ENCODE measurements at places on chromosomes 4 and X. TPM values are rescaled to one million over a fixed set of nuclear protein-coding genes. Genes with fewer than 3 reads are reported as not detected.

GRCh38 chrX:49878128-49878833 is 1.0 kb upstream of the USP27X start:
- no peaks in the 10 kb centered on the region for H3K27me3 ChIP-seq
- H3K36me3 ChIP-seq, result no peaks in the 10 kb centered on the region
- H3K4me1 ChIP-seq, result no peaks in the 10 kb centered on the region
- H3K27ac ChIP-seq, result peak overlapping the region; percentile 82

DNA sequence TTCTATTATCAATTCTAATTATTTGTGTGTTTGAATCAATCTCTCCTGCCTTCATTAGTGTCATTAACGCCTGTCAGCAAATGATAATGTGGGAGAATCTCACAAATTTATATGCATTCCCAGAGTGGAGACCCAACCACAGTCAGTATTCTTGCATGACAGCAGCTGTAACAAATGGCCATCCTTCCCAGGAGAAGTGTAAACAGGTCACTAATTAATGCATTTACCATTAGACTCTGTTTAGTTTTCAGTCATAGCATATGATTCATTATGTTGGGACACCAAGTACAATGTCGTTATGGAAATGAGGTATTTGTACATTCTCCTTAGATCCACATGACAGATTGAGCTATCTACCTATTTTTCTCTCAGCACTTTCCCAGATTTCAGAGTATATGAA is 50.5 kb downstream of the CT47B1 start:
- no peaks in the 10 kb centered on the region for H3K4me1 ChIP-seq
- H3K27ac ChIP-seq, result no peak overlapping the region
- no peak overlapping the region for H3K4me3 ChIP-seq
- H3K36me3 ChIP-seq, result no peaks in the 10 kb centered on the region

DNA sequence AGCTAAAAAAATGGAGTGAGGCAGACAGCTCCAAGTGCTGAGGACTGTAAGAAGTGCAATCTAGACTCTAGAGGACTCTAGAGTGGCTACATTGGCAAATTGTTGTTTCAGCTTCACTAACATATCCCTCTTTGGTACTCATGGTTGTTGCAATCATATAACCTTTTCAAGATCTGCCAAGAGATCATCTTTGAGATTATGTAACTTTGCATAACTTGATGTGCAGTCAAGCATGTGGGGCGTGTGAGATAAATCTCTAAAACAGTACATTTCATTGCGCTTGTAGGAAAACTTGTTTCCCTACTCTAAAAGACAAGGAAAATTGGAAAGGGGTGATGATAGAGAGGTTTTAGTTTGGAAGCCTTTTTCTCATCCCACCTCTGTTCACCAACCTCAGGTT is 11.2 kb upstream of the BRS3 start:
- no peak for DNase-seq
- no peak overlapping the region for H3K4me3 ChIP-seq
- no peaks in the 10 kb centered on the region for H3K4me1 ChIP-seq
- H3K36me3 ChIP-seq, result no peaks in the 10 kb centered on the region

MAGEA3 gene
- not detected for total RNA-seq

- no peaks in the 10 kb centered on the region for H3K36me3 ChIP-seq
- no peak overlapping the region for H3K27ac ChIP-seq
- no peaks in the 10 kb centered on the region for H3K27me3 ChIP-seq
- DNase-seq, result no peak
- H3K4me3 ChIP-seq, result no peak overlapping the region
Measured at GRCh38 chrX:69603566-69604194, 12.2 kb upstream of the EDA start.

DNA sequence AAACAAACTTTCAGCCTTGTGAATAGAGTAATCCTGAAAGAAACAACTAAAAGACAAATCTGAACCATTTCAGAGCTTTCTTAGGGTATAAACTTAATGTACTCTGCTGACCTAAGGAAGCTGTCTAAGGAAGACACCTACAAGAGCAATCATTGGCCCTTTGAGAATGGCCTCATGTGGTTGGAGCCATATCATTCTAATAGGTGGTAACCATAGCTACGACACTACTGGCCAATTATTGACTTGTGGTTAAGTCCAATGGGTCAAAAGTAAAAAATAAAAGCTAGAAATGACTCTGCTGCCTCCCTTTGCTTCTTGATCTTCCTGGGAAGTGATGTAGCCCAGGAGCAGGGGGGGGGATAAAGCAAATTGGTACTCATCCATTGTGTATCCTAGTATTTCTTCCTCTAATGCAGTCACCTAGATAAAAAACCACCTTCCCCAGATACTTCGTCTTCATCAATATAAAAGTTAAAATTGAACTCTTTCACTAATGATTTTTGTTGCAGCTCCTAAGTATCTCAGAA is 547.0 kb downstream of the ARAP2 start:
- no peak for DNase-seq
- H3K27ac ChIP-seq, result no peak overlapping the region
- H3K36me3 ChIP-seq, result no peaks in the 10 kb centered on the region
- H3K27me3 ChIP-seq, result no peaks in the 10 kb centered on the region
- no peak overlapping the region for H3K4me3 ChIP-seq

- H3K36me3 ChIP-seq, result no peaks in the 10 kb centered on the region
- H3K27ac ChIP-seq, result no peak overlapping the region
- no peak for DNase-seq
- no peaks in the 10 kb centered on the region for H3K27me3 ChIP-seq
- H3K4me3 ChIP-seq, result no peak overlapping the region
- H3K4me1 ChIP-seq, result no peaks in the 10 kb centered on the region
Measured at GRCh38 chr4:96093057-96093456, 253.2 kb downstream of the PDHA2 start.

GRCh38 chr4:13647031-13647430 is 19.5 kb upstream of the BOD1L1 start:
- H3K4me1 ChIP-seq, result no peaks in the 10 kb centered on the region
- no peaks in the 10 kb centered on the region for H3K27me3 ChIP-seq
- no peak overlapping the region for H3K27ac ChIP-seq
- no peak overlapping the region for H3K4me3 ChIP-seq
- no peak for DNase-seq
- H3K36me3 ChIP-seq, result no peaks in the 10 kb centered on the region

PITX2 gene
- total RNA-seq, result 6.6 TPM

VCX gene
- total RNA-seq, result not detected

GRCh38 chr4:6250235-6250983 is 19.2 kb upstream of the WFS1 start:
- DNase-seq, result no peak
- H3K36me3 ChIP-seq, result no peaks in the 10 kb centered on the region
- H3K27ac ChIP-seq, result no peak overlapping the region
- H3K27me3 ChIP-seq, result no peaks in the 10 kb centered on the region
- no peaks in the 10 kb centered on the region for H3K4me1 ChIP-seq

- H3K27me3 ChIP-seq, result no peaks in the 10 kb centered on the region
- no peak for DNase-seq
- H3K27ac ChIP-seq, result no peak overlapping the region
Measured at GRCh38 chr4:176309046-176309445, 10.7 kb upstream of the SPCS3 start.

DNA sequence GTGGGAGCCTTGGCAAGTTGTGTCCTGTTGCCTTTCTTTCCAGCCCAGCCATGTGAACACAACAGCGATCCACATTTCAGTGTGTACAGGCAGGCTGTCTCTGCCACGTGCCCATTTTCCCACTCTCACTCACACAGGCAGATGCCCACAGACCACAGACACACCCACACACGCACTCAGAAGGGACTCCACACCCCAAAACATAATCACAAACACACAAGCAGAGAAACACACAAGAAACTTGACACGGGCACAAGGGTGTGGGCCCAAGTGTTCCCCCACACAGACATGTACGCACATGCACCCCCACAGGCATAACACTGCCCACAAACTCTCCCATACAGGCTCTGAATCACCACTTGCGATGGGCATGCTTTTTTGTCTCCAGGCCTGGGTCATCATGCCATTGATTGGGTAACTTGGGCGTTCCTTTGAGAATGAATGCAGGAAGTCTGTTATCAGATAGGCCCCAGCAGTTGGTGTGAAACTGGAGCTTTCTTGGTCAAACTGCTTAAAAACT is 84.3 kb downstream of the NBDY start:
- H3K4me1 ChIP-seq, result no peaks in the 10 kb centered on the region
- no peaks in the 10 kb centered on the region for H3K27me3 ChIP-seq
- DNase-seq, result peak; percentile 35
- H3K4me3 ChIP-seq, result no peak overlapping the region

TCEAL9 gene
- total RNA-seq, result 7.7 TPM

GPR143 gene
- not detected for total RNA-seq

DNA sequence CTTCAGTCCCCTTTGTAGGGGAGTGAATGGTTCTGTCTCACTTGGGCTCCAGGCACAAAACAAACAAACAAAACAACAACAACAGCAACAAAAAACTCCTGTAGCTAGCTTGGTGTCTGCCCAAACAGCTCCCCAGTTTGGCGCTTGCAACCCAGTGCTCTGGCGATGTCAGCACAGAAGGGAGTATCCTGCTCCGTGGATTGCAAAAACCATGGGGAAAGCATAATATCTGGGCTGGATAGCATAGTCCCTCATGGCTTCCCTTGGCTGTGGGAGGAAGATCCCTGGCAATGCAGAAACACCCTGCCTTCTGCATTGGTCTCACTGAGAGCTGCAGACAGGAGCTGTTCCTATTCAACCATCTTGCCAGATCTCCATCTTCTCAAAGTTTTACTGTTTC is 39.7 kb downstream of the UGT2B17 start:
- no peaks in the 10 kb centered on the region for H3K27me3 ChIP-seq
- no peaks in the 10 kb centered on the region for H3K4me1 ChIP-seq
- no peaks in the 10 kb centered on the region for H3K36me3 ChIP-seq
- H3K4me3 ChIP-seq, result no peak overlapping the region
- DNase-seq, result no peak

PHEX gene
- total RNA-seq, result not detected

DNA sequence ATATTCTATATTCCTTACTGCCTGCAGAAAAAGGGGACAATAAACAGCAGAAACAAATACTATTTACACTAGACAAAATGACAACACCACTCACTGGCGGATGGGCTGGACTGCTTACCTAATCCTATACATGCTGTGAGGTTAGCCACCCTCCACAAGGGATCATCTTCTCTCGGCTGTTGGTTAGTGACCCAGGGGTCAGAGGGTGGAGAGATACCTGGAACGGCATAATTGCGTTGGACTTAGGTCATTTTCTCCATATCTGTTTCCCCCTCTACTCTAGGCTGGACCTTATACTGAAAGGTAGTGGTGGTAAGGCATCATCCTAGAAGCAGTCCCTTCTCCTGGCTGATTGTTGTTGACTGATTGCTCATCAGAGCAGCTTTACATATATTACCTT is 286.8 kb upstream of the UGT8 start:
- H3K36me3 ChIP-seq, result no peaks in the 10 kb centered on the region
- no peak overlapping the region for H3K27ac ChIP-seq
- no peaks in the 10 kb centered on the region for H3K27me3 ChIP-seq

SRPX gene
- 24.4 TPM for total RNA-seq

GRCh38 chr4:186501554-186501953 is 53.8 kb downstream of the MTNR1A start:
- no peak overlapping the region for H3K27ac ChIP-seq
- DNase-seq, result no peak
- no peaks in the 10 kb centered on the region for H3K27me3 ChIP-seq

DNA sequence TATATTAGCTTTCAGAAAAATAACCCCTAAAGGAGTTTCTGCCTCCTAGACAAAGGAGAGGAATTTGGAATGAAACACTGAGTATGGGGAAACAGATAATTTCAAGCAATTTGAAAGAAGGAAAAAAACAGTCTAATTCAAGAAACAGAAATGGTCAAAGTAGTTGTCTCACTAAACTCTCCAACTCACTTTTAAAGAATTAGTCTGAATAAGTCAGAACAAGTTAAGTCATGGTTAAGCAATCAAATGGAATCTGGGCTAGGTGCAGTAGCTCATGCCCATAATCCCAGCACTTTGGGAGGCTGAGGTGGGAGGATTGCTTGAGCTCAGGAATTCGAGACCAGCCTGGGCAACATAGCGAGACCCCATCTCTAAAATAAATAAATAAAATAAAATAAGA is 95.7 kb upstream of the GRIA3 start:
- no peak for DNase-seq
- H3K4me1 ChIP-seq, result no peaks in the 10 kb centered on the region
- no peak overlapping the region for H3K27ac ChIP-seq
- H3K4me3 ChIP-seq, result no peak overlapping the region
- H3K27me3 ChIP-seq, result no peaks in the 10 kb centered on the region

PDK3 gene
- 30.6 TPM for total RNA-seq

- no peak overlapping the region for H3K4me3 ChIP-seq
- no peaks in the 10 kb centered on the region for H3K36me3 ChIP-seq
- H3K27me3 ChIP-seq, result no peaks in the 10 kb centered on the region
- H3K27ac ChIP-seq, result no peak overlapping the region
- no peaks in the 10 kb centered on the region for H3K4me1 ChIP-seq
Measured at GRCh38 chrX:101303790-101304189, 12.7 kb upstream of the TAF7L start.

DNA sequence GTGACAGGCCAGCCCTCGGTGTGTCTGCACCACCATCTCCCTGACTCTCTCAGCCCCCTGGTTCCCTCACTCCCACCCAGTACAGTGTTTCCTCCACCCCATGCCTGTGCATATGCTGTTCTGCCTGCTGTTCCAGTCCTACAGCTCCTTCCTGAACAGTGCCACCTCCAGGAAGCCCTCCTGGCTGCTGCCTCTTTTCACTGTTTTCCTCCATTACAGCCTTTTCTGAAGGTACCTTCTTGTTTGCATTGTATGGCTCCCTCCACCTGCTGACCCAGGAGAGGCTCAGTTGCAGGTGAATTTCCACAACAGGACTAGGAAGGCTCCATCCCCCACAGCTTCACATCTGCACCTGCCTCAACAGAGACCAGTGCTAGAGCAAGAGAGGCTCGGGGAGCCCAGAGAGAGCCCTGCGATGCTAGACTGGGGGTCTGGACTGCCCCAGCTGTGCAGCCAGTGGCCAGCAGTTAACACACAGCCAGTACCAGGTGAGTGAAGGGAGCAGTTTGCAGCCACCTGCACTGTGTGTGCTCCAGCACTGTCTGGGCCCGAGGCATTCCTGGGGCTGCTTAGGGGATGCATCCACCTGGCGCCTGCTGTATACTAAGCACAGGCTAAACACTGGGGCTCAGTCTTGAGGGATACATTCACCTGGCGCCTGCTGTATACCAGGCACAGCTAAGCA is 92.0 kb downstream of the ADRA2C start:
- H3K27ac ChIP-seq, result no peak overlapping the region
- H3K27me3 ChIP-seq, result no peaks in the 10 kb centered on the region
- no peak overlapping the region for H3K4me3 ChIP-seq
- H3K4me1 ChIP-seq, result no peaks in the 10 kb centered on the region
- H3K36me3 ChIP-seq, result no peaks in the 10 kb centered on the region

Data from Peyer's patch (tissue), 4 donors.